ENCODE measurements at places on chromosomes 16 and 17. TPM values are rescaled to one million over a fixed set of nuclear protein-coding genes. Genes with fewer than 3 reads are reported as not detected.

Gene OR4D1
- not detected for total RNA-seq

GRCh38 chr16:50627419-50627818, 53.7 kb downstream of the SNX20 start:
- H3K4me1 ChIP-seq = peaks cover 2% of the 10 kb centered on the region
- no peak overlapping the region for H3K4me3 ChIP-seq
- DNase-seq = peak; percentile 85

DNA sequence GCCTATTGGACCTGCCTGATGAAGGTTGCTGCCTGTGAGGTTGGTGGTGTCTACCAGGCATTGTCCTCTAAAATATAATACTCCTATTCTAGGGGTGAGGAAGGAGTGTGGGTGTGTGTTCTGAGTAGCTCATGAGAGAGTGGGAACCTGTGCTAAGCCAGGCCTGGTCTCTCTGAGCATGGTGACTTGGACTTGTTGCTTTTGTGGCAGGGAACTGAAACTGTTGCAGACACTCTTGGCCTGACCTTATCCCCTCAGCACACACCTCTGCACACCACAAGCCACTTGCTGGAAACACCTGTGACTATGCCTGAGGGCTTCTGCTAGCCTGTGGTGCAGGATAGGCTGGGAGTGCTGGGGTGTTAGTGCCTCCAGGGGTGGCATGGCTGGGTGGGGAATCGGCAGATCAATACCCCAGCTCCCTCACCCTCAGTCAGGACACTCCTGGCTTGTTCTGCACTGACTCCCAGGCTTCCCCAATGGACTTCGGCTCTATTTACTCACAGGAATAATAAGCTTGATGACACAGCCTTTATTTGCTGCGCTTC, 29.9 kb downstream of the PLCG2 start:
- H3K4me3 ChIP-seq = no peak overlapping the region
- H3K27me3 ChIP-seq = no peaks in the 10 kb centered on the region
- no peaks in the 10 kb centered on the region for H3K36me3 ChIP-seq
- DNase-seq = no peak

GRCh38 chr16:63323722-63324705, 1287.8 kb upstream of the CDH8 start:
- no peak overlapping the region for H3K4me3 ChIP-seq
- no peaks in the 10 kb centered on the region for H3K27me3 ChIP-seq
- DNase-seq = no peak
- no peaks in the 10 kb centered on the region for H3K36me3 ChIP-seq

DNA sequence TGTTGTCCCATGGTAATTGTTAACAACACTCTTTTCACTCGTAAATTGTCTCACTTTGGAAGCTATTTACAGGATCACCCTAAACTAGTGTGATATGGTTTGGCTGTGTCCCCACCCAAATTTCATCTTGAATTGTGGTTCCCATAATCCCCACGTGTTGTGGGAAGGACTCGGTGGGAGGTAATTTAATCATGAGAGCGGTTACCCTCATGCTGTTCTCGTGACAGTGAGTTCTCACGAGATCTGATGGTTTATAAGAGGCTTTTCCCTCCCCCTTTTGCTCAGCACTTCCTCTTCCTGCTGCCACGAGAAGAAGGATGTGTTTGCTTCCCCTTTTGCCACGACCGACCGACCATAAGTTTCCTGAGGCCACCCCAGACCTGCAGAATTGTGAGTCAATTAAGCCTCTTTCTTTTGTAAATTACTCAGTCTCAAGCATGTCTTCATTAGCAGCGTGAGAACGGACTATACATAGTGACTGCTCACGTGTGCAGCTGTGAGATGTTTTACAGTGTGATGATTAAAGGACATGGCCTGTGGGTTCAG, 34.4 kb downstream of the DNAH3 start:
- DNase-seq = no peak
- H3K27me3 ChIP-seq = no peaks in the 10 kb centered on the region
- no peak overlapping the region for H3K27ac ChIP-seq
- H3K4me1 ChIP-seq = no peaks in the 10 kb centered on the region
- no peak overlapping the region for H3K4me3 ChIP-seq

DNA sequence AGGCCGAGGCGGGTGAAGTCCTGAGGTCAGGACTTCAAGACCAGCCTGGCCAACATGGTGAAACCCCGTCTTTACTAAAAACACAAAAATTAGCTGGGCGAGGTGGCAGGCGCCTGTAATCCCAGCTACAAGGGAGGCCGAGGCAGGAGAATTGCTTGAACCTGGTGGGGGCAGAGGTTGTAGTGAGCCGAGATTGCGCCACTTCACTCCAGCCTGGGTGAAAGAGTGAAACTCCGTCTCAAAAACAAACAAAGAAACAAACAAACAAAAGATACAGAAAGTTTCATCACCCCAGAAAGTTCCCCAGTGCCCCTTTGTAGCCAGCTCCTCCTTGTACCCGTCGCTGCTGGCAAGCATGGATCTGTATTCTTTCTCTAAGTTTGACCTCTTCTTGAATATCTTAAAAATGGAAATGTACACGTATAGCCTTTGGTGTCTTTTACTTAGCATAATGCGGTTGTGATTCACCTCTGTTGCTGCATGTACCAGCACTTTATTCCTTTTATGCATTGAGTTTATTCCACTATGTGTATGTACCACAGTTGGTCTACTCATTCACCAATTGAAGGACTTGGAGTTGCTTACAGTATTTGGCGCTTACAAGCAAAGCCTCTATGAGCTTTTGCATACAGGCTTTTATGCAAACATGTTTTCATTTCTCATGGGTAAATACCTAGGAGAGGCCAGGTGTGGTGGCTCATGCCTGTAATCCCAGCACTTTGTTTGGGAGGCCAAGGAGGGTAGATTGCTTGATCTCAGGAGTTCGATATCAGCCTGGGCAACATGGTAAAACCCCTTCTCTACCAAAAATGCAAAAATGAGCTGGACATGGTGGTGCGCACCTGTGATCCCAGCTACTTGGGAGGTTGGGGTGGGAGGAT, 87.5 kb upstream of the CLEC18A start:
- no peak overlapping the region for H3K4me3 ChIP-seq
- no peaks in the 10 kb centered on the region for H3K27me3 ChIP-seq
- peaks cover 14% of the 10 kb centered on the region for H3K4me1 ChIP-seq
- H3K27ac ChIP-seq = no peak overlapping the region

DNA sequence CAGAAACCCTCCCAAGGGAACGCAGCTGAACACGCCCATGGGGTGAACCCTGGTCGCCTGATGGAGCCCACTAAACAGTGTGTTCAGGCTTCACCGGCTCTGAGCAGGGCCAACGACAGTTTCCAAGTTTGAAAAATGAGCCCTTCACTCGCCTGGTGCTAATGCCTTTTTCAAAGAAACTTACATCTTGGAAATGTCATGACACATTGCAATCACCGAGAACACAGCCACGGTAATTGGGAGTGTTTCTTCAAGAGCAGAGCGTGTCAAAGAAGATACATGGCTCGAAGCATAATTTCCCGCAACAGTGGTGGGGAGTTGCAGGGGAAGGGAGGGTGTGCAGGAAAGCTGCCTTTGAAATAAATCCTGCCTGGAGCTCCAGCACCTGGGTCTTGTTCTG, 463.2 kb downstream of the TMEM114 start:
- no peaks in the 10 kb centered on the region for H3K4me1 ChIP-seq
- no peak for DNase-seq
- no peak overlapping the region for H3K4me3 ChIP-seq
- H3K36me3 ChIP-seq = no peaks in the 10 kb centered on the region

- H3K27ac ChIP-seq = no peak overlapping the region
- H3K4me1 ChIP-seq = no peaks in the 10 kb centered on the region
- DNase-seq = no peak
- H3K4me3 ChIP-seq = no peak overlapping the region
These were observed 4.2 kb downstream of the LYRM9 start for GRCh38 chr17:27888945-27889344.

DNA sequence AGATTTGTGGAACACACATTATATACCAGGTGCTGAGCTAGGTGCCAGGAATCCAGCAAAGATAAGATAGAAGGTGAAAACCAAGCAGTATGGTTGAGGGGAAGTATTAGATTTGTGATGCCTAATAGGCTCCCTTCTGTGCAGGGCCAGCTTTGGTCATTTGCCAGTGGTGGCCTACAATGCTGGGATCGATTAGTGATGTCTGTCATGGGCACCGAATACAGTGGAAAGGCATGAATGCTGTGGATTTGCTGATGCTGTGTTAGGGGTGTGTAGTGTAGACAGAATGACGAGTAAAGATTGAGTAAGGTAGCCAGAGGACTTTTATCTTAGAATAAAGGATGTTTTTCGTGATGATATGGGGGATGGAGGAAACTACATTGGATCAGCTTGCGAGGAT, 48.9 kb downstream of the SNX29 start:
- H3K27ac ChIP-seq = no peak overlapping the region
- no peaks in the 10 kb centered on the region for H3K4me1 ChIP-seq

Data from ovary (tissue), 10 donors.